ENCODE measurements at places on chromosomes 12 and 14.

GRCh38 chr14:59229653-59230406 is 41.4 kb downstream of the DAAM1 start:
- no peak for DNase-seq
- H3K27ac ChIP-seq: no peak overlapping the region
- H3K36me3 ChIP-seq: peaks cover 2% of the 10 kb centered on the region
- no peaks in the 10 kb centered on the region for H3K27me3 ChIP-seq
- peaks cover 14% of the 10 kb centered on the region for H3K4me1 ChIP-seq

DNA sequence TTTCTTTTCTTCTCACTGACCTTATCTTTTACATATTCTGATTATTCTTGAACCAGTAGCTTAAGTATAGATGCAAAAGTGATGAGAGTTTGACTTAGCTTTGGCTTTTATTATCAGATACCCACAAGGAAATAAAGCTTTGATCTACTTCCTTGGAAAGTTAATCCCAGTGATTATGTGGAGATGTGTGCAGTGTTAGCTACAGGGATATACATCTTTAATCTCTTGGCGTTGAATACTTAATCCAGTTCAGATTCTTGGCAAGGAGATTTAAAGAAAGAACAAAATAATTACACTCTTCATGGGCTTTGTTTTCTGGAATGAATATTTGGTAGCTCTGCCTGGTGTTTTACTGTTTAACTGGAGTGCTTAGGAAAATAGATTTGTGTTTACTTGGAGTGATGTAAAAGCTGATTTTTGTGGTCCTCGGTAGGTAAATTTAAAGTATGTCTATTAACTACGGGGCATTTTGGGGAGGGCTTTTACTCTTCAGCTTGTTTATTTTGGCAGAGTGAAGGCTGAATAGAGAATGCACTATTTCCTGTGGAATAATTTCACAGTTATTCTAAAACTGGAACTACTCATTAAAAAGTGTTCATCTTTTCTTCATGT is 150.1 kb upstream of the LRIG3 start:
- H3K4me3 ChIP-seq: no peak overlapping the region
- no peak for DNase-seq
- no peak overlapping the region for H3K27ac ChIP-seq

- peaks cover 3% of the 10 kb centered on the region for H3K4me1 ChIP-seq
- no peak overlapping the region for H3K27ac ChIP-seq
- peaks cover 19% of the 10 kb centered on the region for H3K27me3 ChIP-seq
- H3K4me3 ChIP-seq: no peak overlapping the region
- DNase-seq: no peak
- peaks cover 1% of the 10 kb centered on the region for H3K36me3 ChIP-seq
Observed at GRCh38 chr14:74647061-74647677, 35.1 kb upstream of the LTBP2 start.

GRCh38 chr12:119544765-119545625 is 48.6 kb upstream of the TMEM233 start:
- peaks cover 48% of the 10 kb centered on the region for H3K27me3 ChIP-seq
- H3K4me3 ChIP-seq: no peak overlapping the region
- no peaks in the 10 kb centered on the region for H3K4me1 ChIP-seq
- H3K36me3 ChIP-seq: no peaks in the 10 kb centered on the region
- H3K27ac ChIP-seq: no peak overlapping the region

DNA sequence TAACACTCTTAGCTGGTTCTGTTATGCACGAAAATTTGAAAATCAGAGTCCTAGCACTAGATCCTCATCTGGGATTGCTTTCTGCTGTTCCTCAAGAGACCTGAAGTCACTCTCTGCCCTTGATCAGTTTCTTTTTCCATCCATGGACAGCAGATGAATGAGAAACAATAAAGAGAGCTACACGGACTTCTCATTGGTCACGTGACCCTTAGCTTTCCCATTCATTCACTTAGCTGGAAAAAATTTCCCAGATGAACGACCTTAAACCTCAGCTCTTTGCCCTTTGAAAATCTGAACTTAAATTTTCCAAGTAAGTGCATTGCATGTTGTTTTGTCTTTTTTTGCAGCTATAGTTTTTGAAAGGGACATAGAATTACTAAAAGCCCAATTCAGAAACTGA is 27.2 kb upstream of the RGS6 start:
- H3K27me3 ChIP-seq: peaks cover 19% of the 10 kb centered on the region
- no peak overlapping the region for H3K4me3 ChIP-seq
- DNase-seq: no peak
- no peak overlapping the region for H3K27ac ChIP-seq

- no peaks in the 10 kb centered on the region for H3K27me3 ChIP-seq
- no peak for DNase-seq
- H3K4me3 ChIP-seq: no peak overlapping the region
- H3K4me1 ChIP-seq: peaks cover 19% of the 10 kb centered on the region
Observed at GRCh38 chr12:104109446-104110271, 28.4 kb downstream of the NFYB start.

DNA sequence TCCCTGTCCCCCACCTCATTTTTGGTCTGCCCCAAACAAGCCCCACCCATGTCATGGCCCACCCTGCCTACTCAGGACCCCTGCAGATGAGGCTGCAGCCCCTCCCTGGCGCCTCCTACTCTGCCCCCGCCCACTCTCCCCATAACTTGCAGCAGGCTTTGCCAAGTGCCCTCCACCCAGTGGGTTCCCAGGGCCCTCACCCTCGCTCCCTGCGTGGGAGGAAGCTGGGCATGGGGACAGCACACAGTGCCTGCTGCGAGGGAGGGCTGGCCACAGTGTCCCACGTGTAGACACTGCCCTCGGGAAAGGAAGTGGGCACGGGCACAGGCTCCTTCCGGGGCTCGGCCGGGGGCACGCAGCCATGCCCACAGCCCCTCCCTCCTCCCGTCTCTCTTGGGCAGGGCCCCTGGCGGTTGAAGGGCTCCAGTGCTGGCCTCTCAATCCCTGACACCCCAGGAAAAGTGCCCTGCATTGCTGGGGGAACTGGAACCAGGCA is 9.4 kb downstream of the AKT1 start:
- H3K27me3 ChIP-seq: no peaks in the 10 kb centered on the region
- peaks cover 2% of the 10 kb centered on the region for H3K36me3 ChIP-seq
- H3K27ac ChIP-seq: no peak overlapping the region

- DNase-seq: no peak
- peaks cover 3% of the 10 kb centered on the region for H3K36me3 ChIP-seq
- H3K27ac ChIP-seq: no peak overlapping the region
- no peak overlapping the region for H3K4me3 ChIP-seq
Observed at GRCh38 chr12:69149270-69149669, 90.1 kb upstream of the CPSF6 start.

- no peaks in the 10 kb centered on the region for H3K4me1 ChIP-seq
- H3K4me3 ChIP-seq: no peak overlapping the region
- peaks cover 29% of the 10 kb centered on the region for H3K27me3 ChIP-seq
- H3K27ac ChIP-seq: no peak overlapping the region
- no peaks in the 10 kb centered on the region for H3K36me3 ChIP-seq
Observed at GRCh38 chr14:56885825-56886224, 75.5 kb upstream of the OTX2 start.

- DNase-seq: no peak
- H3K36me3 ChIP-seq: peaks cover 75% of the 10 kb centered on the region
- H3K27ac ChIP-seq: peak overlapping the region; percentile 95
- H3K4me3 ChIP-seq: peak overlapping the region; percentile 75
- no peaks in the 10 kb centered on the region for H3K27me3 ChIP-seq
Observed at GRCh38 chr14:92666251-92666650, 82.2 kb downstream of the LGMN start.

- no peak for DNase-seq
- H3K4me1 ChIP-seq: peaks cover 87% of the 10 kb centered on the region
- peak overlapping the region; percentile 97 for H3K27ac ChIP-seq
- no peaks in the 10 kb centered on the region for H3K27me3 ChIP-seq
Observed at GRCh38 chr12:122888232-122888752, 7.6 kb downstream of the VPS37B start.

DNA sequence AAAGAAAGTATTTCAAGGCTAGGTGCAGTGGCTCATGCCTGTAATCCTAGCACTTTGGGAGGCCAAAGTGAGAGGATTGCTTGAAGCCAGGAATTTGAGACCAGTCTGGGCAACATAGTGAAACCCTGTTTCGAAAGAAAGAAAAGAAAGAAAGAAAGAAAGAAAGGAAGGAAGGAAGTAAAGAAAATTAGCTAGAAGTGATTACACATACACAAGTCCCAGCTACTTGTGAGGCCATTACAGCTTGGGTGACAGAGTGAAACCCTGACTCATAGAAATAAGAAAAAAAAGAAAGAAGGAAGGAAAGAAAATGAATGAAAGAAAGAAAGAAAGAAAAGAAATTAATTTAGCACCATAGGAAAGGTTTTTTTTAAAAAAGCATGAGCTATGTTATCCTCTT is 33.3 kb upstream of the PPP1CC start:
- H3K4me1 ChIP-seq: peaks cover 29% of the 10 kb centered on the region
- DNase-seq: no peak
- H3K27me3 ChIP-seq: peaks cover 5% of the 10 kb centered on the region
- H3K27ac ChIP-seq: peak overlapping the region; percentile 83

DNA sequence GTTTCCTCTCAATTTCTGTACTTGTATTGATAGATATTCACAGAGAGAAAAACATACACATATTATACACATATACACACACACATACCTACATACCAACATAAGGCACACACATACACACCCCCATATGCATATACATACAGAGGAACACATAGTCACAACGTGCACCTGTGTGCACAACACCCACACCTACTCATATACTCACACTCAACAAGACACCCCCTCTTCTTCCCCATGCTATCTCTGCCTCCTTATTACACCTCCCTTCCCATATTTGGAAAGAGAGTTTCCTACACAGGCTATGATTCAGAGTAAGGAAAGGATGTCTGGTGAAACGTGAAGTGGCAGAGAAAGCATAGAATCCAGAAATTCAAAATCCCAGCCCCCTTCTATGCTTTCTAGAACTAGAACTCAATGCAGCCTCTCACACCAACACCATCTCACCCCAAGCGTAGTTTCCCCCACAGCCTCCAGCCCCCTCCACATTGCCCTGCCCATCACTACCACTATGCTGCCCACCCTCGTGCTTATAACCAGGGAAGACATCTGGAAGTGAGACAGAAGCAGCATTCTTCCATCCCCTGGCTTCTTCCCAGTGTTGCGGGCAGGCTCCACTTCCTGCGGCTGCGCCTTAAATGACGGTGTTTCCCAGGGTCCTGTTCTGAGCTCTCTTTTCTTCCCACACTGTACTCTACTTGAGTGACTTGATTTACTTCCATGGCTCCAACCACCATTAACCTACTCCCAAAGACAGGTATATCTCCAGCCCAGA is 2.4 kb downstream of the RNASE8 start:
- no peaks in the 10 kb centered on the region for H3K36me3 ChIP-seq
- no peak for DNase-seq
- peaks cover 21% of the 10 kb centered on the region for H3K27me3 ChIP-seq
- no peak overlapping the region for H3K4me3 ChIP-seq
- no peak overlapping the region for H3K27ac ChIP-seq

- H3K4me3 ChIP-seq: peak overlapping the region; percentile 78
- peaks cover 17% of the 10 kb centered on the region for H3K4me1 ChIP-seq
- no peaks in the 10 kb centered on the region for H3K27me3 ChIP-seq
Observed at GRCh38 chr12:106760184-106760531, 14.3 kb upstream of the RIC8B start.

GRCh38 chr14:99667821-99668220 is 16.3 kb upstream of the CYP46A1 start:
- H3K27me3 ChIP-seq: peaks cover 43% of the 10 kb centered on the region
- no peak overlapping the region for H3K27ac ChIP-seq
- no peak overlapping the region for H3K4me3 ChIP-seq
- H3K36me3 ChIP-seq: no peaks in the 10 kb centered on the region
- DNase-seq: no peak

GRCh38 chr12:68481181-68481941 is 129.3 kb upstream of the RAP1B start:
- peak overlapping the region; percentile 56 for H3K27ac ChIP-seq
- H3K27me3 ChIP-seq: no peaks in the 10 kb centered on the region
- peak overlapping the region; percentile 55 for H3K4me3 ChIP-seq

DNA sequence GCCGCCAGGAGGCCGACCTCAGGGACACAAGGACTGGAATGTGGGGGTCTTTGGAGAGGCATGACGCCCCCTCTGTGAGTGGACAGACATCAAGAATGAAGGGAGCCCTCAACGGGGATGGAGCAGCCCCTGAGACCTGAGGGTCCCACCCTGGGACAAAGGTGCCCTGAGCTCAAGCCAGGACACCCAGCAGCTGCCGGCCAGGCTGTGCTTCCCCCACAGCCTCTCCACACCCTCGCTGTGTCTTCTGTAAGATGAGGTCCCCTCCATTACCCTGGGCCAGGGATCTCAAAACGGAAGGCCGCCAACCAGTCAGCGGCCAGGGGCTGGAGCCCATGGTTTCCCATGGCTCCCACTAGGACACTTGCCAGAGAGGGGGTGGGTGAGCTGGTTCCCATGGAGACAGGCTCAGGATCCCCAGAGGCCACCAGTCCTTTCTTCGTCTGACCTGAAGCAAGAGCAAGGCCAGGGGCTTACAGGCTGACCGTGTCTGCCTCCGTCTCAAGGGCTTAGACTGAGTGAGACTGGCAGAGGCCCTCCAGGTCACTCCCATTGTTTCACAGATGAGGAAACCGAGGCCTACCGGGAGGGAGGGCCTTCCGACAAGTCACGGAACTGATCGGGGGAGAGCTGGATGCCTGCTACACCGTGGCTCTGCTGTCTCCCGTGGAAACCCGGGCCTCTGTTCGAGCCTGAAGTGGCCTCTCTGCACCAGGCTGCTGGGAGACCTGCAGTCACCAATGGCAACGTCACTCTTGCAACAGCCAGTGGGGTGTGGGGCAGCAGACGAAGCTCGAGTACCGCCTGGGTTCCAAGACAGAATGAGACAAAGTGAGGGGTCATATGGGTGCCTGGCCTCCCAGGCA is 91.7 kb upstream of the DIO3 start:
- DNase-seq: no peak
- H3K36me3 ChIP-seq: no peaks in the 10 kb centered on the region
- peaks cover 8% of the 10 kb centered on the region for H3K27me3 ChIP-seq
- H3K4me1 ChIP-seq: no peaks in the 10 kb centered on the region

DNA sequence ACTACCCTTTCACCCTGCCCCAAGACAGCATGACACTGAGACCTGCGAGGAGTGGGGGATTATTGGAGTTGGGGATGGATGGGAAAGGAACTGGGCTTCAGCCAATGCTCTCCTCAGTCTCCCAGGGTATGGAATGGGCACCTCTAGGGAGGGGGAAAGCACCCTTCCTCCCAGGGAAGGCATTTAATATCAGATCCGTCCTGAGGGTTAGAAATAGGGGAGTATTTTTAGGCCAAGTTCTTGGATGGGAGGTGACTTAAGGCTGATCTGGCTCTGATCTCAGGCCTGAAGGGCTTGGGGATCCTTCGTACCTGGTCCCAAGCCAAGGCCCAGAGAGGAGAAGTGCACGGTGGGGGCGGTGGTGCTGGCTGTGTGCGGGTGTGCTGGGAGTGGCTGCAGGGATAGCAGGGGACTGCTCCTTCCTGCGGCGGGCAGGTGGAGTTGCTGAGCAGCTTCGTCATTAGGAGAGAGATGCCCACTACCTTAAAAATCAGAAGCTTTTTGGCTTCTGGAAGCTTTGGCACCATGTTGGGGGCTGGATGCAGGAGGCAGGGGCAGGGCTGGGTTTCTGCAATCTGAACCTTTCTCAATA is 7.0 kb upstream of the CEBPE start:
- no peak for DNase-seq
- H3K27ac ChIP-seq: no peak overlapping the region
- peaks cover 21% of the 10 kb centered on the region for H3K4me1 ChIP-seq
- no peaks in the 10 kb centered on the region for H3K27me3 ChIP-seq

- no peak overlapping the region for H3K4me3 ChIP-seq
- H3K27ac ChIP-seq: no peak overlapping the region
- H3K36me3 ChIP-seq: no peaks in the 10 kb centered on the region
- DNase-seq: no peak
Observed at GRCh38 chr12:72098622-72099021, 160.0 kb downstream of the TPH2 start.

- peaks cover 4% of the 10 kb centered on the region for H3K36me3 ChIP-seq
- no peak overlapping the region for H3K4me3 ChIP-seq
- no peak for DNase-seq
- peaks cover 23% of the 10 kb centered on the region for H3K4me1 ChIP-seq
- H3K27me3 ChIP-seq: no peaks in the 10 kb centered on the region
- no peak overlapping the region for H3K27ac ChIP-seq
Observed at GRCh38 chr12:19198272-19198671, 68.7 kb downstream of the PLEKHA5 start.

Measured in stimulated activated naive B cell treated with anti-CD40 and anti-IgM and Interleukin-4, amounts not matched to agents 10 μg/mL and 1 μg/mL and 100 μg/mL, for 72 hours (primary cell).